ENCODE measurements at places on chromosomes 7 and 10. TPM values are rescaled to one million over a fixed set of nuclear protein-coding genes. Genes with fewer than 3 reads are reported as not detected.
A peak's percentile ranks its signal among the peaks of the same experiment; 100 is the strongest.

Gene SEMA3A
- 8.5 TPM for total RNA-seq

Gene CUTC
- 13.7 TPM for total RNA-seq

Gene SLC16A9
- 3.8 TPM for total RNA-seq

Gene EN2
- 2.1 TPM for total RNA-seq

Gene TMEM225B
- total RNA-seq = 0.46 TPM

DNA sequence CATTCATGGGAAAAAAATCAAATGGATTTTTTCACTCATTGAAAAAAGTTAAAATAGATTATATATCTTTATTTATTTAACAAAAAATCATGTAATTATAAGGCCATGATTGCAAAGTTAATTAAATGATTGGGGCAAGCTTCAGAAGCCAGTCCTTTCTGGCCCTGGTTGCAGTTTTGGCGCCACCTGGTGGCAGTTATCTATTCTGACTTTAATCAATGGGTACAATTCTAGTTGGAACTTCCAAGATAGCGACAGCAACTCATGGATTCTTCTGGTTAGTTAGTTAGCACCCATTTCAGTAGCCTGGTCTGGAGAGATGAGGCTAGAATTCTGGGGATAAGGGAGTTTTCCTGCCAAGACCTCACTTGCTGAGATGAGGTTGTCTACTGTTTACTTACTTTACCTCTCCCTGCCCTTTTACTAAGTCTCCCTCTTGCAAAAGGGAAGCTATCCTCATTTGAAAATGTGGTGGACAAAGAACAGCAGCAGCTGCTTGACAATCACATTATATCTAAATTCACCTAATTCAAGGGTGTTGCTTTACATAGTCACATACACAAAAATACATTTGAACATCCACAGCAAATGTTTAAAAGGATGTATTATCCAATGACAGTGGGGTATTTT is 42.3 kb downstream of the NOC3L start:
- H3K4me1 ChIP-seq = no peaks in the 10 kb centered on the region
- no peaks in the 10 kb centered on the region for H3K27me3 ChIP-seq
- H3K27ac ChIP-seq = no peak overlapping the region

GRCh38 chr7:46054272-46054671 is 133.2 kb upstream of the IGFBP3 start:
- H3K27me3 ChIP-seq = no peaks in the 10 kb centered on the region
- DNase-seq = no peak
- H3K36me3 ChIP-seq = no peaks in the 10 kb centered on the region
- H3K4me3 ChIP-seq = no peak overlapping the region

DNA sequence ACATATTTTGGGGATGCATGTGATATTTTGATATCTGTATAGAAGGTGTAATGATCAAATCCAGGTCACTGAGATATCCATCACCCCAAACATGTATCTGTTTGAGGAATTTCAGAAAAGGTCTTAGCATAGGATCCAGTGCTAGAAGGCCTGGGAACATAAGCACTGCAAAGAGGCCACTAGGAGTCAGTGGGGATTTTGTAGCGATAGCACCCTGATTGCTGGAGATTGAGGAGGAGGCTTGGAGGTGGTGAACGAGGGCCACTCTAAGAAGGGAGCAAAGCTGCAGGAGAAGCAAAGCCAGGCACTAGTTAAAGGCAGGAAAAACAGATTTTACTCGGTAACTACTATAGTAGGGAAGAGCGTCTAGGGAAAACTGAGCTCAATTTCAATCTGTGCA is 324.0 kb downstream of the LHFPL3 start:
- no peaks in the 10 kb centered on the region for H3K27me3 ChIP-seq
- H3K4me1 ChIP-seq = no peaks in the 10 kb centered on the region
- H3K36me3 ChIP-seq = no peaks in the 10 kb centered on the region
- no peak overlapping the region for H3K27ac ChIP-seq
- no peak for DNase-seq

DNA sequence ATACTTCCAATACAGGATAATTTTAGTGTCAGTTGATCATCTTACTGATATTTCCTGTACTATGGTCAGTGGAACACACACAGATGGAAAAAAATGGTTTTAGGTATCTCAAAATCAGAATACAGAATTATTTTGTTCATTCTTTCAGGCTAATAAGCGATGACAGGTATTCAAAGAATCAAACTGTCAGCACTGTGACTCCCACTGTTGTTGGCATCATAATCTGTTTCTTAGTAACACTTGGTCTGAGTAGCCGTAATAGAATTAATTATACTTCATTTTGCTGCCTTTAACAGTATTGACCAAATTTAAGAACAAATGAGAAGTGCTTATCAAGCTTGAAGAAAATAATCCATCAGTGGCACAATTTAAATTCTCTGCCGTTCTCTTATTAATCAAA is 215.0 kb downstream of the SKAP2 start:
- no peak overlapping the region for H3K27ac ChIP-seq
- H3K36me3 ChIP-seq = no peaks in the 10 kb centered on the region
- H3K27me3 ChIP-seq = no peaks in the 10 kb centered on the region

DNA sequence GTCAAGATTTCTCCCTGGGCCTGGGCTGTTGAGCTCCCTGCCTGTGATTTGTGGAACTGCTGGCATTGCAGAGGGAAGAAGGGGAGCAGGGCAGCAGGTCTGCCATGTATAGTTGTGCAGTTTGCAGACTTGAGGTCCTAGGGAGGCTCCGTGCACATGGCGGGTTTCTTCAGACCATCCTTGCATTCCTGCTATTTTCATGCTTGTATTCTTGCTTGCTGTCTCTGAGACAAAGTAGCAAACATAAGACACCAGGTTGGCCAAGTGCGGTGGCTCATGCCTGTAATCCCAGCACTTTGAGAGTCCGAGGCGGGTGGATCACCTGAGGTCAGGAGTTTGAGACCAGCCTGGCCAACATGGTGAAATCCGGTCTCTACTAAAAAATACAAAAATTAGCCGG is 61.1 kb downstream of the NPTX2 start:
- no peaks in the 10 kb centered on the region for H3K4me1 ChIP-seq
- no peak overlapping the region for H3K4me3 ChIP-seq
- no peak overlapping the region for H3K27ac ChIP-seq
- DNase-seq = no peak

GRCh38 chr7:27164367-27165088 is 809 bp downstream of the HOXA9 start:
- H3K4me1 ChIP-seq = peaks cover 31% of the 10 kb centered on the region
- no peak overlapping the region for H3K27ac ChIP-seq
- H3K27me3 ChIP-seq = peaks cover 33% of the 10 kb centered on the region
- no peak overlapping the region for H3K4me3 ChIP-seq
- peaks cover 4% of the 10 kb centered on the region for H3K36me3 ChIP-seq

DNA sequence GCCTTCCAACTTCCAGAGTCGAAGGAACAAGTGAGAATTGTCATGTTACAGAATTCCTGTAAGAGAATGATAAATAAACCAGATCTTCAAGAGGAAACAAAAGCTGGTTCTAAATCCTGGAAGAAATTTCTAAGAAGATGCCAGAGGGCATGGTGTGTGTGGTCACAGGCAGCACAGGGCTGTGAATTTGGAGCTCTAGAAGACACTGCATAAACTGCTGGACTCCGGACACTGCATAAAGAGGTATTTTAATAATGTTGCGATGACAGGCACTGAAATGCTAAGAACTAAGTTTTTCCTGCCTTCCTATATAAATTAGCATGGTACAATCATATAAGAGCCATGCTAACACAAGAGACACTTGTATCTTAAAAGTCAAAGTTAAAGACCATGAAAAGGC is 86.0 kb downstream of the LARP4B start:
- no peak overlapping the region for H3K4me3 ChIP-seq
- DNase-seq = no peak
- H3K27me3 ChIP-seq = no peaks in the 10 kb centered on the region
- peak overlapping the region; percentile 64 for H3K27ac ChIP-seq
- H3K36me3 ChIP-seq = peaks cover 56% of the 10 kb centered on the region

DNA sequence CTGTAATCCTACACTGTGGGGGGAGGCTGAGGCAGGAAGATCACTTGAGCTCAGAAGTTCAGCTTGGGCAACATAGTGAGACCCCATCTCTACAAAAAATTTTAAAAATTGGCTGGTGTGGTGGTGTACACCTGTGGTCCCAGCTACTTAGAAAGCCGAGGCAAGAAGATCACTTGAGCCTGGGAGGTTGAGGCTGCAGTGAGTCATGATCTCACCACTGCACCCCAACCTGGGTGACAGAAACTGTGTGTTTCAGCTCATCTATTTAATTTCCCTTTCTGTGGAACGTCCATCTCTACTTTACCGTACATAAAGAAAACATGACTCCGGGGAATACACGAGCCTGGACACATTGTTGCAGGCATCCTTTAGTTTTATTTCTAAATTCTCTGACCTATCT is 354.6 kb upstream of the PLXDC2 start:
- no peak overlapping the region for H3K4me3 ChIP-seq
- no peaks in the 10 kb centered on the region for H3K4me1 ChIP-seq
- no peak for DNase-seq
- no peaks in the 10 kb centered on the region for H3K36me3 ChIP-seq
- H3K27me3 ChIP-seq = no peaks in the 10 kb centered on the region
- H3K27ac ChIP-seq = no peak overlapping the region

DNA sequence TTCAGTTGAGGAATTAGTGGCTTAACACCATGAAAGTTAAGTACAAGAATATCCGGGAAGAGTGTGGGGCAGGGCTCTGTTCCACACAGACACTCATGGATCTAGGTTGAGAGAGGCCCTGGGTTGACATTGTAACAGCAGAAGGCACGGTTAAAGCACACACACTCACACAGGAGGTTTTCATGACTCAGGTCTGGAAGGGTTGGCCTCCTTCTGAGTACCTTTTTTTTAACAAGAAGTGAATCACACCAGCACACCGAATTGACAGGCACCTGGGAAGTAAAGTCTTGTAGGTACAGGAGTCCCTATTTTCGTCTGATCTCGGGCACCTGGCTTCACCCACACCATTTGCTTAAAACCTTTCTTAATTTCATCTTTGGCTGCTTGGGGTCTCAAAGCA is 509.4 kb upstream of the ADARB2 start:
- DNase-seq = no peak
- H3K27ac ChIP-seq = no peak overlapping the region
- peaks cover 4% of the 10 kb centered on the region for H3K4me1 ChIP-seq
- no peaks in the 10 kb centered on the region for H3K36me3 ChIP-seq

DNA sequence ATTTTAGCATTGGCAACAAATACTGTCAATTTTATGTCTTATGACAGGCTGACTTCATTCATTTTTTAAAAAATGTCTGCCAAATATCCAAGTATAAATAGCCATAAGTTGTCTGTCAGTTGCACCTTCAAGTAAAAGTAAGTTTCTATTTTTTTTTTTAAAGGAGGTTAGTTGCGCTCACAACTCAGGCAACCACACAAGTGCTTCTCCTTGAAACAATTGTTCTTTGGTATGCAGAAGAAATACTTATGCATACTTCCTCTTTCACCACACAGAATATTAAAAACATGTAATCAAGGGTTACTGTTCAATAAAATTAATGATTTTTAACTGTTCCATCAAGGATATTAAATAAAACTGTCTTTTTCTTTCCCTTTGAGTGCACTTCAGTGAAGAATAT is 97.9 kb downstream of the RTKN2 start:
- no peaks in the 10 kb centered on the region for H3K27me3 ChIP-seq
- H3K36me3 ChIP-seq = no peaks in the 10 kb centered on the region
- DNase-seq = no peak
- H3K4me3 ChIP-seq = no peak overlapping the region
- no peak overlapping the region for H3K27ac ChIP-seq

DNA sequence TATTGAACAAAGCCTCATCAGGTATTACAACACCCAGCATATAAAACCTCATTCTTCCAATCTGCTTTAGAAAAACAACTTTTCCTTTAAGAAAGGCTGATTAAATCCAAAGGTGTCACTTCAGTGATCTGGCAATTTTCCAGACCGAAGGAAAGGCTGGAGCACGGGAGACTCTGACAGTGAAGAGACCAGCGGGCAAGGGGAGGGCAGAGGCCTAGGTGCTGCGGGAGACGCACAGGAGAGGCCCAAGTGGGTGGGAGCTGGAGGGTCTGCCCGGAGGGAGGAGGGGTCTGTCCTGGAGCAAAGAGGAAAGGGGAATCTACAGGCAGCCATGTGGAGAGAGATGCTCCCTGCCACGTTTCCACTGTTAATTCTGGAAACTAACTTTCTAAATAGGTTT is 24.3 kb upstream of the PPP2R2D start:
- peaks cover 14% of the 10 kb centered on the region for H3K27me3 ChIP-seq
- H3K4me1 ChIP-seq = peaks cover 2% of the 10 kb centered on the region
- no peak overlapping the region for H3K27ac ChIP-seq
- H3K36me3 ChIP-seq = peaks cover 10% of the 10 kb centered on the region

DNA sequence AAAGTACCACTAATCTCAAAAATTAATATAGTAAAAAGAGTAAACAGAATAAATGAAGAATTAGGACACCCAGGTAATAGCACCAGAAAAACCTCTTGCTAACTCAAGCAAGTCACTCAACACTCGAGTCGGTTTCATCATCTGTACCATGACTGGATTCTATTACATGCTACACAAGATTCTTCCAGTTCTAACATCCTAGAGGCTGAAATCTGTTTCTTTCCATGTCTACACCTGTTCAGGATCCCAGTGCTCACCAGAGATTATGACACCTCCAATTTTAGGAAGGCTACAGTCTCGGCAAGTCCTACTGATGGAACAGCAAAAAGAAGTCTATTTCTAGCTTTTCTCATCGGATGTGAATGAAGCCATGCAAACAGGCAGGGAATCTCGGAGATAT is 95.3 kb upstream of the ANK3 start:
- no peak overlapping the region for H3K27ac ChIP-seq
- no peak for DNase-seq
- H3K4me3 ChIP-seq = no peak overlapping the region

DNA sequence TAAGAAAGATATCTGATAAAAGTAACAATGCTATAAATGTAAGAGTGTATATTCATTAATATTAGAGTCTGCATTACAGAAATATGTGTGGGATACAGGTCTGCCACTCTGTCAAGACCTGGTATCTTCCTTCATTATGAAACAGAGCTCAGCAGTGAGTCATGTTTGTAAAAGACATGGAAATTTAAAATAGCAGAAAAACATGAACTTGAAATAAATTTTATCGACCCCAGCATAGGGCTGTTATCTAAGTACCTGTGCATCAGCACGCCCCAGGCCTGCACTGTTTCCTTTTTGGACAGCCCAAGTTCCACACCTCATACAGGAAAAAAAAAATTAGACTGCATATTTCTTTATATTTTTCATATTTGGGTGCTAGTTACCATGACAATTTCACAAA is 58.0 kb upstream of the ZPBP start:
- H3K27ac ChIP-seq = no peak overlapping the region
- no peak for DNase-seq
- peaks cover 4% of the 10 kb centered on the region for H3K4me1 ChIP-seq
- peaks cover 4% of the 10 kb centered on the region for H3K27me3 ChIP-seq
- H3K36me3 ChIP-seq = no peaks in the 10 kb centered on the region
- H3K4me3 ChIP-seq = no peak overlapping the region

DNA sequence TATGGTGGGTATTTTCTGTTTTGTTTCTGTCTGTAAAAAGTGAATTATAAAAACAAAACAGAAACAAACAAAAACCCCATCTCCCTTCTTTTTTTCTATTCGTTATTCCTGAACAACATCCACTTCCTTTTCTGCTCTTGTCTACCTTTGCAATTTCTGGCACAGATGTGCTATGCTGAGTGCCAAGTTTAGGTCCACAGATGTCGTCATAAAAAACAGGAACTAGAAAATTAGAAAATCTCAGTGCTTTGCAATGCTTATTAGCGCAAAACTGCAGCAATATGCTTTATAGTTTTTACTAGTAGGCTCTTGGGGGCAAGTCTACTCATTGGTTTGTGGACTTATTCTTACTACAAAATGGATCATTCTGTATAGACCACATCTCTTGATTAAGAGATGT is 94.2 kb upstream of the PRKCQ start:
- DNase-seq = no peak
- no peak overlapping the region for H3K4me3 ChIP-seq
- H3K4me1 ChIP-seq = peaks cover 11% of the 10 kb centered on the region
- no peak overlapping the region for H3K27ac ChIP-seq
